ENCODE measurements at places on chromosomes 5 and 9. TPM values are rescaled to one million over a fixed set of nuclear protein-coding genes. Genes with fewer than 3 reads are reported as not detected.

The OBP2B gene
- total RNA-seq, result not detected

The LPAR1 gene
- 21.3 TPM for total RNA-seq

The ACTBL2 gene
- total RNA-seq, result not detected

The INSYN2B gene
- total RNA-seq, result 0.63 TPM

The SLC34A1 gene
- not detected for total RNA-seq

The PRDM9 gene
- not detected for total RNA-seq

The TMEM174 gene
- not detected for total RNA-seq

The WNK2 gene
- total RNA-seq, result 3.1 TPM

The BDP1 gene
- 12.3 TPM for total RNA-seq

The LCN15 gene
- 0.26 TPM for total RNA-seq

The PLPPR1 gene
- total RNA-seq, result not detected

The TAF11L10 gene
- not detected for total RNA-seq

The ABL1 gene
- 44.5 TPM for total RNA-seq

The ZNF300 gene
- total RNA-seq, result 2.5 TPM

The PCDHB9 gene
- total RNA-seq, result not detected

The IFNK gene
- not detected for total RNA-seq

The CDC42SE2 gene
- 19.1 TPM for total RNA-seq
